ENCODE measurements at places on chromosomes 3 and 15.

DNA sequence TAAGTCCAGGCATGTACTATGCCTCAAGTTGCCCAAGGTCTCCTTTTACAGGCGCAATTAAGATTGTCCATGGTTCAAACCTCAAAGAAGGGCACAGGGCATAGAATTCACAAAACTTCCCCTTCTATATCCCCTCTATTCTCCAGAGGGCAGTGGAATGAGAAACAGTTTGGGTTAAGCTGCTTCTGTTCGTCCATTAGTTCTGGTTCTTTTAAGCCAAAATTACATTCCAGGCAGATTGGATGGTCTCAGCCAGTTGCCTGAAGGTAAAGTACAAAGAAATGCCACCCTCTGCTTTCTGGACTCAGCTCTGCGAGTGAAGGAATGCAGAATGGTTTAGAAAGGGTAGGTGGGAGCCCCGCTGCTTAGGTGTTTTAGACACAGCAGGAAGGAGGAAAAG lies 200.7 kb downstream of the GREM1 start:
- no peak for DNase-seq

DNA sequence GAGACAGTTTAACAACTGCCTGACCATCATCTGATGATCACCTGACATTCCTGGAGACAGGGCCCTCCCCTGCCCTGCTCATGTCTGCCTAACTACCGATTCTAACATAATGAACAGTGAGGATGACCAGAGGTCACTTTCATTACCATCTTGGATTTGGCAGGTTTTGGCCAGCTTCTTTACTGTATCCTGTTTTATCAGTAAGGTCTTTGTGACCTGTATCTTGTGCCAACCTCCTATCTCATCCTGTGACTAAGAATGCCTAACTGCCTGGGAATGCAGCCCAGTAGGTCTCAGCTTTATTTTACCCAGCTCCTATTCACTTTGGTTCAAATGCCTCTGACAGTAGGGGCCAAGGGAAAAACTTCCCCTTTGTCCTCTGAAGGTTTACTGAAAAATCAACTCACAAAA lies 40.2 kb downstream of the METTL6 start:
- no peak for DNase-seq

DNA sequence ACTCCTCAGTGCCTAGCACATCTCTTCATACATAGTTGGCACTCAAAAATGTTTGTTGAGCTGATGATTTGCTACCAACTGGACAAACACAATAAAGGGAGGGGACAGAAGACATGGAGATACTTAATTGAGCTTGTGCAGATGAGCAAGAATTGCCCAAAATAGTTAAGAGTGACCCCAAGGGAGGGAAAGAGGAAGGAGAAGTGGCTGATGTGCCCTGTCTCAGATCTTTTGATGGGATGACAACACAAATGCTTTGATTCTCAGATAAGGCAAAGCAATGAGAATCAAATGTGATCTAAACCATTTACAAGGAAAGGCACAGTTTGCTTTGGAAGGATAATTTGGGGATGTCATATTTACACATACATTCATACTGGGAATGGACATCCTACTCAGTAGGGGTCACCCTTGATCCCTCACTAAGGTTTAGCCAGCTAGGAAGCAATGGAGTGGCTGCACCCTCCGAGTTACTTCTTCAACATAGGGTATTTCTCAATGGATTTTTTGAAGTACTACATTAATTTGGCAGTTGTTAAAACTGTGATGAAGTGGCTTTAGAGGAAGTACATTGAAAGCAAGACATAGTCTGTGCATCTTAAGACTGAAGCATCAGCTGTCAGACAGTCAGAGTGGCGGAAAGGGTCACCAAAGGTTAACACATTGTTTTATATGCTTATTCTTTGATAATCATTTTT lies 21.9 kb upstream of the SSR3 start:
- DNase-seq = no peak

GRCh38 chr3:16836505-16837237 lies 48.1 kb upstream of the PLCL2 start:
- DNase-seq = no peak

- DNase-seq = no peak
Observed at GRCh38 chr3:46695962-46696894, 2.7 kb upstream of the ALS2CL start.

DNA sequence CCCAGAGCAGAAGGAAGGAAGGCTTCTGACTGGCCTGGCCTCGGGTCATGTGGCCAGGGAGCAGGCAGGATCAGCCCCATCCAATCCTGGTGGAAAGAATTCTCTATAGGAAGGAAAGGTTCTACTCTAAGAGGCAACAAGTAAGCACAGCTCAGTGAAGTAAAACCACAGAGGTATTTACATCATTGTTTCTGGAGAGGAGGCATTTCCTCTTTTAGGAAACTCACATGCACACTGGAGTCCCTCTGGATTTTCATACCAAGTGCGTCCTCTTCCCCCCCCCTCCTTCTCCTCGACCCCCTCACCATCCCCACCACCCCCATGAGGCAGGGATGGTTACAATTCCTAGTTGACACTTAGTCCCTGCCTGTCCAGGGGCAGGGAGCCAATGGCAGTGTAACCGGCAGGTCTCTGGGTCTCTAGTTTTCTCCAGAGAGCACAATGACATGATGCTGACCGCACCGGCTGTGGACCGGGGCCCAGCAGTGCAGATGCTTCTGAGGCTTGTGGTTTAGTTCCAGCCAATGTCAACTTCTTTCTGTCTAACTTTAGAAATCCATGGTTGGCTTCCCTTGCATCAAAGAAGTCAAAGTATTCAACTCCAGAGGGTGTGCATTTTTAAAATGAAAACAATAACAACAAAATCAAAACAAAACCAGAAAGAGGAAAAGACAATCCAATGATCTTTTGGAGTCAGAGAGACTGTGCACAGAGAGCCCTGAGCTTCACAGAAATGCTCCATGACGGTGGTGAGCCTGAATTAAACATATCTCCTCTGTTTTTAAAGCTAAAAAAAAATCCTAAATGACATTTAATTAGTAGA lies 230.3 kb upstream of the TLE3 start:
- DNase-seq = no peak

DNA sequence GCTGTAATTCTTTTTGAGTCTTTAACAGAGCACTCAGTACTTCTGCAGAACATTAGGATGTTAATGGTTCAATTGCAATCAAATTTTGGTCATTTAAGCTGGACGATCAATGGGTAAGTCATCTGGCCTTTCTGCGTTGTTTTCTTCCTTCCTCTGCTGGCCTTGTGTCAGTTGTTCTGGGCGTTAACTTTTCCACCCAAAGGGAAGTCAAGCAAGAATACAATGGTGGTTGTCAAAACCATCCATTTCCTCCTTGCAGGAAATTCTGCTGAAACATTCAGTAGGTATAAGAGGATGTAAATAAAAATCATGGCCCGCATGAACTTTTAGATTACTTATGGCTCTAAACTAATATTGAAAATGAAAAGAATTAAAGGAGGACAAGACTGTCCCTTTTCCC lies 584.0 kb downstream of the GRM7 start:
- no peak for DNase-seq

- DNase-seq = no peak
Observed at GRCh38 chr3:129184396-129184657, 631 bp upstream of the CNBP start.

DNA sequence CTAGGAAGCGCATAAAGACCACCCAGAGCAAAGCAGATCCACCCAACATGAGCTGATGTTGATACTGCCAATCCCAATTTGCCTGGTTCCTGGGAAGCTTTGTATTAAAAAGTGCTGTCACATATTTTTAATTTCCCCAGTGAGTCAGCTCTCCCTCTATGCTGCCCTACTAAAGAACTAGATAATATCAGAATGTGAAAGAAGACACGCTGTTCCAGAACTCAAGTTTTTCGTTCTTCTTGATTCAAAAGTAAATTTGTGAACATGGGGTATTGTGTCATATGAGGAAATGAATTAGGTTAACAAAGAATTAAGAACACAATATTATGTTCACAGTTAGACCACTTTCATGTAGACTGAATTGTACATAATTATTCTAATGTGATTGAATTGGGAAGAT lies 734.2 kb upstream of the ALCAM start:
- no peak for DNase-seq

DNA sequence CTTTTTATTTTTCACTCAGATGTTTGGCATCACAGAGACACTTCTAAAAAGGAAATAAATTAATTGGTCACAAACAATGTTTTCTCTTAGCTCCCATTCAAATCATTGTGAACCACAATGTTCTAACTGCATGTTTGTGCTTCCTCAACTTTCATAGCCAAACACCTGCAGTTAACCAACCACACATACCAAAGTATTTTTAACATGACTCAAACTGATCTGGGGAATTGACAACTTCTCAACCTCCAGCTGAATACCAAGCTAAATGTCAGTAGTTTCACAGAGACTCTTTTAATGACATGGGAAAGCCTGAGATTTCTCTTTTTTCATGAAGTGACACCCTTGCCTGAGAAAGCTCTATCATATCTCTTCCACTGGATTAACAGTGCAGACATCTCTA lies 217.9 kb upstream of the MME start:
- no peak for DNase-seq

- no peak for DNase-seq
Observed at GRCh38 chr3:152050903-152051302, 177.5 kb downstream of the SUCNR1 start.

- DNase-seq = no peak
Observed at GRCh38 chr15:41483115-41483514, 10.6 kb upstream of the ITPKA start.

GRCh38 chr3:13549623-13550422 lies 898 bp downstream of the FBLN2 start:
- DNase-seq = no peak

DNA sequence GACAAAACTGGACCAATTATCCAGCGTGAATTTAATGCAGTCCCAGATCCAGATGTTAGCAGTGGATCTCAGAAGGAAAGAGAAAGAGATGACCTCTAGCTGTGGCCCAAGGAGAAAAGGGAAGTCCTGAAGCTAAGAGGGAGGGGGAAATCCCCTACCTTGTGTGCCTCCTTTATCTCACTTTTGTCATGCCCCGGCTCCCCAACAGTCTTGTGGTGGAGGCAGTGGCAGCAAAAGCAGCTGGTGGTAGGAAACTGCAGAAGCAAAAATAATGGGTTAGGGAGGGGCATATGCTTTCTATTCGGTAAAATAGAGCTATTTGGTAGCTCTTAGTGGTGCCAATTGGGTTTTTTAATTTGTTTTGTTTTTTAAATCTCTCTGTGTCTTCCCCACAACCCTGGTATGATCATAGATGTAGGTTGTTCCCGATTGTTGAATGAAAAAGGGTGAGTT lies 56.5 kb downstream of the MCTP2 start:
- DNase-seq = no peak

- DNase-seq = no peak
Observed at GRCh38 chr15:92929002-92929401, 28.9 kb downstream of the CHD2 start.

GRCh38 chr3:100915706-100916495 lies 77.3 kb downstream of the ABI3BP start:
- no peak for DNase-seq

DNA sequence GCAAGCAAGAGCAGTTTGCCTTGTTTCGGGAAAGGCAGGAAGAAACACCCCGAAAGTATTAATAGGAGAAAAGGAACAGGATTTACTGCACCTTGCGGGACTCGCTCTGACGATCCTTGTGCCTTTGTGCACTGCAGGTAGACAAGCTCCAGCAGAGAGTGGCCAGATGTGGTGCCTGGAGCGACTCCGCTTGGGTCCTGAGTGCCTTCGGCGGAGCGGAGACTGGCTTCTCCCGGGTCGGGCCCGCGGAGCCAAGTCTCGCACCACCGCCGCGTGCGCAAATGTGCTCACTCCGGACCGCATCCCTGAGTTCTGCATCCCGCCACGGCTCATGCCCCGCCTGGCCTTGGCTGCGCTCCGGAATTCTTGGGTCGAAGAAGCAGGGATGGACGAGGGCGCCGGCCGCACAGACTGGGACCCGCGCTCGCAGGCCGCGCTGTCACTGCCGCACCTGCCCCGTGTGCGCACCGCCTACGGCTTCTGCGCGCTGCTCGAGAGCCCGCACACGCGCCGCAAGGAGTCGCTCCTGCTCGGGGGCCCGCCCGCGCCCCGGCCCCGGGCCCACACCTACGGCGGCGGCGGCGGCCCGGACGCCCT lies 769 bp downstream of the C2CD4A start:
- no peak for DNase-seq

DNA sequence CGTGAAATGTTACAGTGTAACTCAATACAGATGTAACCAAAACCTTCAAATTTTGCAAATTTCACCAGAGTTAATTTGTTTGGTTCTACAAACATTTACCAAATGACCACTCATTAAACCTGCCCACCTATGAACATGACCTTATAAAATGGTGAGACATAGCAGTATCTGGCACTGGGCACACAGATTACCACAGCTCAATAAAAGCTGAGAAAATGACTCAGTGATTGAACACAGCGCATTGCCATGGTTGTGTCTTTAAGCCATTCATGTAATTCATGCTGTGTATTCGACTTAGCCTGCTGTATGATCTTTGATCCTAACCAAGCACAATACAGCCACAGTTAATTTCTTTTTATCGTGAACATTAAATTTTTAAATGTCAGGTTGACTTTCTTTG lies 11.3 kb downstream of the PPARG start:
- DNase-seq = no peak

DNA sequence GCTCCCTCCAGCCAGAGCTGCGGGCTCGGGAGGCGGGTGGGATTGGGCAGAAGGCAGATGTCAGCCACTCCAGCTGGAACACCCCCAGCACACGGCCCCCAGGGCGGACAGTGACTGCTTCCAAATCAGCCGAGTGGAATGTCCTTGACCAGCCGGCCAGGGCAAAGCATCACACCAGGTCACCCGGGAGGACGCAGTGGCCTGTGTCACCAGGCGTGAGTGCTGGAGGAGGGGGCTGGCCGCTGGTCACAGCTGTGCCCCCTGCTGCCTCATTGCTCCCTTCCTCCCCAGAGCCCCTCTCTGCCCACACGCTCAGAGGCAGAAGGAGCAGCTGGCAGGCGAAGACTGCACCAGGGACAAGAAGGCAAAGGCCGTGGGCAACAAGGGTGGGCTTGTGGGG lies 33.5 kb downstream of the NTRK3 start:
- DNase-seq = no peak

GRCh38 chr3:36192901-36193300 lies 187.4 kb upstream of the STAC start:
- DNase-seq = no peak

GRCh38 chr15:71627604-71628003 lies 182.8 kb upstream of the NR2E3 start:
- no peak for DNase-seq

DNA sequence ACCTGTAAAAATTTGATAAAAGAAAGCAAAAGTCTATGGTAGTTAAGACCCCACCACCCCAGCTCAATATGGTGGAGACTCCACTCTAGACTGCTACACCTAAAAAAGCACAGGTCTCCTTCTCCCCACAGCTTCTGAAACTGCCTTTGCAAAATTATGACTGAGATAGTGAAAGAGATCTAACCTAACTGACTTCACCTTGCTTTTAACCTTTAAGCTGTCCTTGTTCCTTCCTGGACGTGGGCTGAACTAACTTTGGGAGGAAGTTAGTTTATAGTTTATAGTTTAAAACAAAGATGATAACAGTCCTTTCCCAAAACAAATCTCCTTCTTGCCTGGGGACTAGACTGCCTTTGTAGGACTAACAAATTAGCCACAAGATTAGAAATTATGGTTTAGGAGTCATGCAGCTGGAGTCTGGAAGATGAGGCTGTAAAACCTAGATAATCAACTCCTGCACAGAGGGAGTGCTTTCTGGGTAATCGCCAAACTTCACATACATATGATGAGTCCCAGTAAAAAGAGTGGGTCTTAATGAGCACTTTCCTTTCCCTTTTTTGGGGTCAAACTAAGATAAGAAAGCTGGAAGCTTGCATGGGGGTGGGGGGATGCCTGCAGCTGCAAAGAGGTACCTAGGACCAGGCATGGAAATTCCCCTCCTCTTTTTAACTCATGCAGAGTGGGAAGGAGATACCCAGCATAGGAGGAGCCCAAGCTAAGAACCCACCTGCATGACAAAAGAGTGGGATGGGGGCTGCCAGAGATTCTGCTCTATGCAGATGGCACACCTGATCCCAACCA lies 17.5 kb downstream of the CCR8 start:
- no peak for DNase-seq
